ENCODE measurements at places on chromosomes 6 and 20. TPM values are rescaled to one million over a fixed set of nuclear protein-coding genes. Genes with fewer than 3 reads are reported as not detected.
A peak's percentile ranks its signal among the peaks of the same experiment; 100 is the strongest.

DNA sequence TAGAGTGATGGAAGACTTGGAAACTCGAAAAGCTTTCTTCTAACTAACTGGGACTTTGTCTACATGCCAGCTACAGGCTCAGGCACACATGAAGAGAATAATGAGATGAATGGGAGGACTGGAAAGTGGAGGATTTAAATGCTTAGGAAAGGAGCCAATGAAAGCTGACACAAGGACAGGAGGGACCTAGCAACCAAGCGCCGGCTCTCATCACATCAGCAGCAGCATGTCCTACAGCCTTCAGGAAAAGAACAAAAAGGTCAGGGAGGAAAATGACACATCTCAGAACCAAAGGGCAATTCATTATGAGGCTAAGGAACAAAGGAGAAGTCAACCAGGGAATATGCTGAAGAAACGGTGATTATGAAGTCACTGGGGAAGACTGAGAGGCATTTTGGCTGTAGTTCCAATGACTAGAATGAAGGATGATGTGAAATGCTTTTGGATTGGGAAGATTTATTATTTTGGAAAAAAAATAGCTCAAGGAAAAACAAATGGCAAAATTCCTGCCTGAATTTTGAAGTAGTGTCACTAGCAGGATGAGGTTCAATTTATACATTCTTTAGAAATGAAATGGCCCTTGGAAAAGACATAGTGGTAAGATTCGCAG lies 5.7 kb downstream of the BACH2 start:
- no peak for DNase-seq

DNA sequence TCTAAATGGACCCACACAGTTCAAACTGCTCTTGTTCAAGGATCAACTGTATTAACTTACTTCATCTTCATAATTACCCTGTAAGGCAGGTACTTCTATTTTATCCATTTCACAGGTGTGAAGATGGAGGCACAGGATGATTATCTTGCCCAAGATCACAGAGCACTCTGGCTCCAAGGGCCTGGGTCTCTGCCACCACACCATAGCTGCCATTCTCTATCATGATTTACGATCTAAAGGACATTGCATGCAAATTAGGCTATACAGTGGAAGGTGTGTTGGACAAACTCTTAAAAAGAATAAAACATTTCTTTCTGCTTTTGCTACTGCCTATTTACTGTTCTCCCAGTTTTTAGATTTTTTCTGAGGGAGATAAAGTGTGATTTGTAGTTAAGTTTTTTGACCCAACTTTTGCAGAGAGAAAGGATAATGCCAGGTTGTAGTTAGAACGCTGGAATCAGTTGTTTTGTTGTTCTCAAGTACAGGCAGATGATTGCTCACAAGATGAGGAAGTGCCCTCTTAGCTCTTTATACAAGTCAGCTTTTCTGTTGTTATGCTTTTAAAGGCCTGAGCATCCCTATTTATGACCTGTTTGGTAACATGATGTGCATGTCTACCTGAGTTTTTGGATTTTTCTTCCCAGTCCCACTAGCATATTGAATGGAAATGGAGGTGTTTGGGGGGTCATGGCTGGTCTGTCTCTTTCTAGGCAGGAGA lies 247.9 kb downstream of the ZFAND3 start:
- no peak for DNase-seq

GRCh38 chr20:41339957-41340326 lies 679 bp upstream of the LPIN3 start:
- peak; percentile 71 for DNase-seq

DNA sequence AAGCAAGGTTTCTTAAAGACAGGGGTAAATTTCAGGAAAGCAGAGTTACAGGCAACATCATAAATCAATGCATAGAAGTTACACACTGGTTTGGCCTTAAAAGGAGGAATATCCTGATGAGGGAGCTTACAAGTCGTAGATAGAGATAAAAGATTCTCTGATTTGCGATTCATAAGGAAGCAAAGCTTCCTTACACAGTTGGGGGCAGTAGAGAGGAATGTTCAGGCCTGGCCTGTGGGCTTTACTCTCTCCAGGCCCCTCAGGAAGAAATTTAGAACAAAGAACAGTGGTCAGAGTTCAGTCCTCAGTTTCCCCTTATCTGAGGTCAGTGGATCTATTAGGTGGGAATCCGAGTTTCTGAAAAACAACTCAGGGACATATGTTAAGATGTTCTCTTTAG lies 19.3 kb downstream of the HLA-C start:
- DNase-seq, result no peak

DNA sequence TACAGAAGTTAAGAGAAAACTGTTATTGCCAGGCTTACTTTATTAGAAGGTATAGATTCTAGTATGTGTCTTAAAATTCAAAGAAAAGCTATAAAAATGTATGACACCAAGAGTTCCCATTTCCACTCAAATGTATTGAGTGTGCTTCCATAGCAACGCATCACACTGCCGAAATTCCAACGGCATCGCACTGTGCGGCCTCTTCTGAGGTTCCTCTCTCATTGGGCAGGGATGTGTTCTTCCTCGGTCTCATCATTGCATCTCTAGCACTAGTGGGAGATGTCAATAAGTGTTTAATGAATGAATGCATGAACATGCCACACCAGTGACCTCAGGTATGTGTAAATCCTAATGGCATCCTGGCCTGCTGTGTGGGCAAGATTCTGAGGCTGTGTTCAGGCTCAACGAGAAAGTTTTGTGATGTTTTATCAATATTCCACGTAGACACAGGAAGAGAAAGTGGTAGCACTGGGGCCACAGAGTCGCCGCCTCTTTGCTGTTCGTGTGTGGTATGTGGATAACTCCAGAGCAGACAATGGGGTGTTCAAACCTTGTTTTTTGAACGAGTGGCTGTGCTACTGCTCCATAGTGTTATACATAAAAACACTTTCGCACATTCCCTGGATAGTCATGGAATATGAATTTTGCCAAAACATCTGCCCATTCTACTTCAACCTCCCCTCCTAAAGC lies 171.6 kb downstream of the ADGB start:
- DNase-seq, result no peak

- peak; percentile 75 for DNase-seq
Observed at GRCh38 chr6:42017021-42017643, 33.2 kb upstream of the TAF8 start.

DNA sequence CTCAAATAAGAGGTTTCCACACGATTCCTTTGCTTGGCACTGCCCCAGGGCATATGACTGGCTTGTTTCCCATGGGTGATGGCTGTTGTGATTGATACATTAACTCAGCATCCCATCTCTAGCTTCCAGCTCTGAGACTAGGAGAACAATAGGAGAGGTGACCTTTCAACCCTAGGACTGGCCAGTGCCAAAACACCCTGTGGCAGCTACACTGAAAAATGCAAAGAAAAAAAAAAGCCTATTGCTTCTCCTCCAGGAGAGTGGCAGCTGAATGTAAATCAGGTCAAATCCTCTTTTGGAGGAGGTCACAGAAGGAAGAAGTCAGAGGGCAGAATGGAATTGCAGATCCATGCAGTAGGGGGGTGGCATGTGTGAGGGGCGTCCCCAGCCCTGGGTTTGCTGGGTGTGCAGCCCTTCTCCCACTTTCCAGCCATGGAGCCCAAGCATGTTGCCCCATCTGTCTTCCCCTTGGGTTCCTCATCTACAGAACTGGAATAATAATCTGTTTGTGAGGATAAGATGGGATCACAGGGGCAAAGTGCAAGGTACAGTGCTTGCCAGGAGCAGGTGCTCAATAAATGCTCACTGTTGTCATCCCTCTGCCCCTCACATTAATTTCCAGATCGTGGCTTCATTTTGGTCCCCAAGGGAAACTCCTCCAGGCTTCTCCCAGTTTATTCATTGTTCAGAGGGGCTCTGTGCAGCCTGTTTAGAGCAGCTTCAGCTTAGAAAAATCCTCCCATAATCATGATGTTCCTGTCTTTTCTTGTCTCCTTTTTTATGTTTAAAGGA lies 245.0 kb upstream of the RIN2 start:
- no peak for DNase-seq

GRCh38 chr6:44805238-44805846 lies 417.8 kb downstream of the CDC5L start:
- DNase-seq, result no peak

DNA sequence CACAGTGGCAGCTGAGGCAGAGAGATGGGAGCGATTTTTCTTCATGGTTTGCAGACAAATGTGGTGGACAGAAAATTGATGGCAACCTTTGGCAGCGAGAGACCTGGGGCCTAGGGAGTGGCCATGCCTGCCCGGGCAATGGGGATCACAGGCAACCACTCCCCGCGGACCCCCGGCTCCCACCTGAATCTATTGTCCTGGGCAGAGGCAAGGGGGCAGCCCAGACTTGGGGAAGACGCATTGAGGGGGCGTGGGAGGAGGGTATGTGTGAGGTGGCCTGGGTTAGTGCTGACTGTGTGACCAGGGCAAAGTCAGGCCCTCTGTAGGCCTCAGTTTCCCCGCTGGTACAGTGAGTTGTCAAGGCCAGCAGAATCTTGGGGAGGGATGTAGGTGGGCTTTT lies 53.6 kb upstream of the BLCAP start:
- no peak for DNase-seq

The SLC22A23 gene
- total RNA-seq, result 1.5 TPM

Data from Daoy (cell line).